IPS DF 6.9 (cell line): ENCODE measurements at places on chromosomes 6 and 20.

DNA sequence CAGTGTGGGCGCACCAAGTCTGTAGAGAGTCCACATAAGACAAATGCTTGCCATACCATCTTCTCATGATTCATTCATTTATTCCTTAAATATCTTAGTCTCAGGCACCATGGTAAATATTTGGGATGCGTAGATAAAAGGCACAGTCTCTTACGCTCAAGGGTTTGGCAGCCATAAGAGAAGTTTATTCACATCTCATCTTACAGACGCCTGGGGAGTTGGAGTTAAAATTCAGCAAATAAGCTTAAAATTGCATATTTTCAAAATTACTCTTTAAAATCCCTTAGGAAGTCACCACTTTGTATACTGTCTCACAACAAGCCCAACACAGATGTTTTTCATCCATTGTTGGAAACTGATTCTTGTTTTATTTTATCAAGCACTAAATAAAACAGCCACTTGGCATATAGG lies 363.3 kb downstream of the KIF16B start:
- no peak for DNase-seq

- DNase-seq, result no peak
Observed at GRCh38 chr6:7243179-7243981, 69.6 kb downstream of the SSR1 start.

DNA sequence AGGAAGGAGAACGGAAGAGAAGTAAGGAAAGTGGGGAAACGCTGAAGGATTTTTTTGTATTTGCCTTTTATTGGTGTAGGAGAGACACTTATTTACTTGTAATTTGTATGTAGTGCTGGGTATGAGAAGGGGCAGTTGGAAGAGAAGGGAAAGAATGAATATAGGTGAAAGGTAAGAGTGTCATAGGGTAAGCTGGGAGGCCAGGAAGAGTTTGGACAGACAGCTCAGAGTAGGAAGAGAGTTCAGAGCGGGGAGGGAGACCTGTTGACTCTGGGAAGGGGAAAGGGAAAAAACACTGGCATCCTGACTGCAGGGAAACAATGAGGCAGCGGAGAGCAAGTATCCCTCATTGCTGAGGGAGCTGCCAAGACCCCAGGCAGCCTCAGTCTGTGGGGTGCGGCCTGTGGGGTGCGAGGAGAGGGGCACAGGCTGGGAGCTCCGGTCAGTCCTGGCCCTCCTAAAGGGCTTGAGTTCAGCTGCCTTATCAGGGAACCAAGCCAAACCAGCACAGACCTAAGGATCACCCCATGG lies 3.1 kb downstream of the TRAF3IP2 start:
- DNase-seq, result no peak

GRCh38 chr6:133704371-133704770 lies 184.5 kb upstream of the TCF21 start:
- DNase-seq, result no peak

DNA sequence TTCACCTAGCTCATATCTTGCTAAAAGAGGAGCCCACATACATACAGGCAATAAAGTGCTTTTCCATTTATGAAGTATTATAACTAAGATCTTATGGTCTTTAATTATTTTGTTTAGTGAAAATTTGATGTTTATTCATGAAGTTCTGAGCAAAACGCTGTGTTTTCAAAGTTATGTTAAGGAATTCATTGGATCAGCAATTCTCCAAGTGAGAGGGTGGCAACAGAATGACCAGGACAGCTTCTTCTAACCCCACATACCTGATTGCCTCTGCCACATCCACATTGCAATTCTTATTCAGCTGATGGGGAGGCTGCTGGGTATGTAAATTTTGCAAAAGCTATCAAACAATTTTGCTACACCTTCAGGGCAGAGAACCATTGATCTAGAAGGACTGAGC lies 116.8 kb downstream of the OGFRL1 start:
- no peak for DNase-seq

GRCh38 chr6:13338038-13338437 lies 9.7 kb upstream of the TBC1D7 start:
- DNase-seq, result no peak

DNA sequence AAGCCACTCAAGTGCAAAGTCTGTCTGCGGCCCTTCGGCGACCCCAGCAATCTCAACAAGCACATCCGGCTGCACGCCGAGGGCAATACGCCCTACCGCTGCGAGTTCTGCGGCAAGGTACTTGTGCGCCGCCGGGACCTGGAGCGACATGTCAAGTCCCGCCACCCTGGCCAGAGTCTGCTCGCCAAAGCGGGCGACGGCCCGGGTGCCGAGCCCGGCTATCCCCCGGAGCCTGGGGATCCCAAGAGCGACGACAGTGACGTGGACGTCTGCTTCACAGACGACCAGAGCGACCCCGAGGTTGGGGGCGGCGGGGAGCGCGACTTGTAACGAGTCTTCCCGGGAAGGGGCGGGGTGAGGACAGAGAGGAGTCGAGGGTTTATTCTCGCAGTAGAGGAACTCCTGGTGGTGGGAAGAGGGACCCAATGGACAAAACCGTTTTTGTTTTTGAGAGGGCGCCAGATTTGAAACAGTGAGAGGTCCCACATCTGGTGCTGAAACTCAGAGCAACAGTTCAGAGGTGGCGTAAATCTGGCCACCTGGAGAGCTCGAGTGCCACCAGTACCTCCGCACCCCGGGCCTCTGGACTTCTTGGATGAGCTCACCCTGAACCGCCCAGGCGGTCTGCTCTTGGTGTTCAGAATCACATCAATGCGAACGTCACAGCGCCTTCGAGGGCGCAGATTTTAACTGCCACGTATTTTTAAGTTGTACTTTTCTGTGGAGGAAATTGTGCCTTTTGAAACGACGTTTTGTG lies 8.0 kb downstream of the PRDM13 start:
- DNase-seq, result no peak

GRCh38 chr6:149334682-149335160 lies 17.2 kb downstream of the TAB2 start:
- no peak for DNase-seq

GRCh38 chr20:42549496-42549895 lies 640.2 kb downstream of the PTPRT start:
- no peak for DNase-seq

GRCh38 chr6:2477666-2478065 lies 232.3 kb upstream of the GMDS start:
- DNase-seq, result no peak

DNA sequence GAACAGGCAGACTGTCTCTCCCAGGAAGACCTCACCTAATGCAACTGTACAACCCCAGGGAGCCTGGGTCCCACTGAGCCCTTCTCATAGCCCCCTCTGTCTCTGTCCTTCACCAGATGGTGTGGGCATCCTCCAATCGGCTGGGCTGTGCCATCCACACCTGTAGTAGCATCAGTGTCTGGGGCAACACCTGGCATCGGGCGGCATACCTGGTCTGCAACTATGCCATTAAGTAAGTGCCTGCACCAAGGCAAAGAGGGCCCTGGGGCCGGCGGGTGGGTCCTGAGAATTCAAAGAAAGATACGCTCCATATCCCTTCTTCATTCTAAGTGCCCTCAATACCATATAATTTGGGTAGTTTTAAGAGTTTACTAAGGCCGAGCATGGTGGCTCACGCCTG lies 8.3 kb downstream of the R3HDML start:
- no peak for DNase-seq

DNA sequence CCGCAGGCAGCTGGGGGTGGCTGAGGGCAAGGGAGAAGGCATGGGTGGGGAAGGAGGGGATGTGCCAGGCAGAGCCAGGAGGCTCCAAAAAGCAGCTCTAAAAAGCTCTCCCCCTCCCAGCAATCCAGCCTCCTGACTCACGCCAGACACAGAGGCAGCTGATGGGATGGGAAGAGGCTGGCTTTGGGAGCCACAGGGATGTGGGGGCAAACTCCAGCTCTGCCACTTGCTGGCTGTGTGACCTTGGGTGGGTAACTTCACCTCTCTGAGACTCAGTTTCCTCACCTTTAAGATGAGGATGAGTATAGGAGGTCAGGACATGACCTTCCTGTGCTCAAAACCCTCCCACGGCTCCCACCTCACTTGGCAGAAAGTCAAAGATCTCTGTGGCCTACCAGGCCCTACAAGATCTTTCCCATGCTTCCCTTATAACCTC lies 148.9 kb downstream of the CEBPB start:
- DNase-seq, result no peak

DNA sequence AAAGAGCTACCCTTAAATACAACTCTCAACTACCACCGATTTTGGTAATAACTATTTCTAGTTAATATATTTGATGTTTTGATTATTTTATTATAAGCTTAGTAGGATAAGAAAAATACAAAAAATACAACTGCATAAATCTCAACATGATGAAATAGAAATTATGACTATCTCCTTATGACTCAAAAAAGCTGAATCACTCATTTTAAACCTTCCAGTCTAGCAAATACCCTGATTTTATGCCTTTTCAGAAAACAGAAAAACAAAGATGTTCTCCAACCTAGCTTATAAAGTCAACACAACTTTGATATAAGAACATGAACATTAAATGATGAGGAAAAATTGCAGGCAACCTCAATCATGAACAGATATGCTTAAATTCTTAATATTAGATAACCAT lies 40.2 kb upstream of the DSE start:
- no peak for DNase-seq

DNA sequence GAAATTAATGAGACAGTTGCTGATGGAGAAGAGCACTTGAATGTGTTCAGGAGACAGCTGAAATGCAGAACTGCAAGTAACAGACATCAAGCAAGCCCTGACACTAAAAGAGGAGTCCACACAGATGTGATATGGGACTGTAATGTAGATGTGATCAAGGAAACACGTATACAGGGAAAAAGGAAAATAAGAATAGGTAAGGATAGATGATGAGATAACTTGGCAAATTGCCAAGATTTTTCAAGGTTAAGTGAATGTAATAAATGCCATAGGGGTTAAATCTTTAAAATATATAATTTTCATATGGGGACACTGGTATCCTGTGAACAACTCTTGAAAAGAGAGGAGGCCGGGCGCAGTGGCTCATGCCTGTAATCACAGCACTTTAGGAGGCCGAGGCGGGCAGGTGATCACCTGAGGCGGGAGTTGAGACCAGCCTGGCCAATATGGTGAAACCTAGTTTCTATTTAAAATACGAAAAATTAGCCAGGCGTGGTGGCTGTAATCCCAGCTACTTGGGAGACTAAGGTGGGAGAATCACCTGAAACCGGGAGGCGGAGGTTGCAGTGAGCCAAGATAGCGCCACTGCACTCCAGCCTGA lies 7.2 kb upstream of the SNX14 start:
- no peak for DNase-seq

DNA sequence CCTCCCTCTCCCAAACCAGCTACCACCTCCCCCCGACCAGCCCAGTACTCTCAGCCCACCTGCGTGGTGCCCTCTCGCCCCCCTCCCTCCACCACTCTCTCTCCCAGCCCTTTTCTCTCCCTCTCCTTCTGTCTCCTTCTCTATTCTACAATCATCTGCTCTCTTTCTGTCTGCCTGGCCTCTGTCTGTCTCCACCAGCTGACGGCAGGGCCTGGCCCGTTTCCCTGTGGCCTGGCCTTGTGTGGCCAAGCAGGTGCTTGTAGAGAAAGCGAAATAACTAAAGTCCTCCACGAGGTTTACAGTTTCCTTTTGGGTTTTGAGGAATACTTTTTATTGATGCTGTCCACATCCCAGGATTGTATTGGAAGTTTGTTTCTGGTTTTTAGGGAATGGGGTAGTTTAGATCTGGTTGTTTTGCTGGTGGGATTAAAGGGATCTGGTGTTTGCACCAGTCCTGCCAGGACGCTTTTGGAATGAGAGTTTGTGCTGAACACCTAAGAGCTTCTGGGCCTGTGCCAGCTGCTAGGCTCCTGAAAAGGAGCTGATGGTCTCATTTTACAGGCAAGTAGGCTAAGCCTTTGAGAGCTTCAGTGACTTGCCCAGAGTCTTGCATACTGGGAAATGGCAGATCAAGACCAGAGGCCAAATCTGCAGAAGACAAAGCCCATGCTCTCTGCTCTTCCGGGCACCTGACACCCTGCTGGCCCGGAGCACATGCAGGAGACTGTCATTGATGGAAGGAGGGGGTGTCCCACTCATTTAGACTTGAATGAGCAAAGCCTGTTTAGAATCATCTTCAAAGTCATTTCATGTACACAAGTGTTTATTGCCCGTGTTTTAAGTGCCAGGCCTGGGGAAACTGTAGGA lies 161.7 kb downstream of the SYCP2 start:
- DNase-seq, result no peak

GRCh38 chr6:72218125-72218524 lies 331.8 kb downstream of the RIMS1 start:
- peak; percentile 57 for DNase-seq

- peak; percentile 29 for DNase-seq
Observed at GRCh38 chr6:146785001-146785585, 186.3 kb downstream of the ADGB start.

DNA sequence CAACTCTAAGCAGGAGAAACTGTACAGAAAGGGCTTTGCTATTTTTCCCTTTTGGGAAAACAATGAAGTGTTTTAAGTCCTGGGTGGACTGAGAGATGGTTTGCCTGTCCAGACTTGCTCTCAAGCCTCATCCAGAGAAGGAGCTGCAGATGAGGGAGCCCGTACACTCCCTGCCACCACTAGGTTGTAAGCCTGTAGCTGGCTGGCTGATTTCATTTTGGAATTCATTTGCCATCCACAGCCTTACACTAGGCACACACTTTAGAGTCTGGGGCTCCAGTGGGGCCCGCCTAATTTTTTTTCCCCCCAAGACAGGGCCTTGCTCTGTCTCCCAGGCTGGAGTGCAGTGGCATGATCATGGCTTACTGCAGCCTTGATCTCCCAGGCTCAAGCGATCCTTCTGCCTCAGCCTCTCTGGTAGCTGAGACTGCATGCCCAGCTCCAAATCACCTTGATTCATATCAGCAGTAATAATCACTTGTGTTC lies 28.4 kb downstream of the POFUT1 start:
- no peak for DNase-seq

- no peak for DNase-seq
Observed at GRCh38 chr20:19495905-19496703, 262.0 kb upstream of the RIN2 start.

- no peak for DNase-seq
Observed at GRCh38 chr6:150876598-150876997, 11.1 kb downstream of the MTHFD1L start.

- no peak for DNase-seq
Observed at GRCh38 chr6:37182736-37183590, 13.0 kb downstream of the PIM1 start.

- DNase-seq, result no peak
Observed at GRCh38 chr6:169799474-169799926, 48.1 kb downstream of the ERMARD start.

DNA sequence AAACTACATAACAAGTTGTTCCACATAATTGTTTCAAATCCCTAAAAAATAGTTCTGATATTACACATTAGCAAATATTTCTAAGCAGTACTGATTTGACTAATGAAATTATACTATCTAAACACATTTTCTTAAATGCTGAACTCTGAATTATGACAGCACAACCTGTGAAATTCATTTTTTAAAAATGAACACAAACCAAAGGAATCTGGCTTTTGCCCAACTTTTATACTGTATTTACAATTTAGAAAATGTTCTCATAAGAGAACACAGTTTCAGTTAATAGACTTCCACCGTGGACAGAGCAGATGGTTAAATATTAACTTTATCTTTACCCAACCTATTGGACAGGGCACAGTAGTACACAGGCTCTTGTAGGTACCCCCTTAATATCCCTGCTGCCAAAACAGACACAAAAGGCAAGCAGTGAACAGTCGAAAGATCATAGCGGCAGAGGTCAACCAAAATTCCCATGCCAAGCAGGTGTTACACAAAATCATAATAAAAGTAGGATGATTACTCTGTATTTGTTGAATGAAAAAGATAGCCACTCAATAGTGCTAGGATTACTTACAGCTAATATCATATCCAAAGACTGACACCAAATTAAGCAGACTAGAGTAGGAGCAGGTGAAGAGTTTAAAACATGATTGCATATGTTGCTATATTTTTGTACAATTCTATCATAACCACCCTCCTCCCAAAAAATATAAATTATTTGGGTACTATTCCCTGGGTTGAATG lies 122.5 kb downstream of the RNGTT start:
- DNase-seq, result no peak
